Stimulated activated naive CD8-positive, alpha-beta T cell treated with anti-CD3 and anti-CD28 coated beads, Interleukin-15, Interleukin-2, amounts not matched to agents 100 U/mL and 50 U/mL, for 24 hours (primary cell): ENCODE measurements at places on chromosomes 2 and 18.
A peak's percentile ranks its signal among the peaks of the same experiment; 100 is the strongest.

GRCh38 chr2:234241656-234242458 is 191.4 kb downstream of the SPP2 start:
- DNase-seq: no peak

DNA sequence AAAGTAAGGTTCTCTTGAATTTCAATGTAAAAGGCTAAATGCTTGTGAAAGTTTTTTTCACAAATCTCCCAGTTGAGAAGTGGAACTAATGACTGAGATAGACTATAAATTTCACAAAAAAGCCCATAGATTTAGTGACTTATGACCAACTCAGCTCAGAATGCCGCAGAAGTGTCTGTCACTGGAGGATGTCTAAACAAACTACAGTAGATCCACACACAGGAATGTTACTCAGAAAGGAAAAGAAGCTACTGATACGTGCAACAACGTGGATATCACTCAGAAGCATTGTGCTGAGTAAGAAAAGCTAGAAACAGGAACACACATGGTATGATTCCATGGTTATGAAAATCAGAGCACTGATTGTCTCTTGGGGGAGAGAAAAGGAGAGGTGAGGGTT is 151.9 kb downstream of the DOCK10 start:
- DNase-seq: no peak

DNA sequence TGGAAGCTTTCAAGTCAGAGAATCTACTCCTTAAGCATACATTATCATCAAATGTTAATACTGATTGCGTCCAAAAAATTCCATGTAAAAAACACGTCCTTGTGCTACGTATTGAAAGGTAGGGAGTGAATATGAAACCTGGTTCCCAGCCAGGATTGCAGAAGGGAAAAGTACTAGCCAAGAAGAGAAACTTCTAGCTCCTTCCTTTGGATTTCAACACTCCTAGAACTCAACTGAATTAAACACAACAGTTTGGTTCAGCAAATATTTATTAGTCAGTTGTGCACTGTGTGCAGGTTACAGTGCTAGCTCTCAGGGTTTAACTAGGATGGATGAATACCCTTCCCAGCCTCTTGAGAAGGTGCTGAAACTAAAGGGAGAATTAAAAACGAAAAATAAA is 33.9 kb upstream of the FHL2 start:
- DNase-seq: no peak

DNA sequence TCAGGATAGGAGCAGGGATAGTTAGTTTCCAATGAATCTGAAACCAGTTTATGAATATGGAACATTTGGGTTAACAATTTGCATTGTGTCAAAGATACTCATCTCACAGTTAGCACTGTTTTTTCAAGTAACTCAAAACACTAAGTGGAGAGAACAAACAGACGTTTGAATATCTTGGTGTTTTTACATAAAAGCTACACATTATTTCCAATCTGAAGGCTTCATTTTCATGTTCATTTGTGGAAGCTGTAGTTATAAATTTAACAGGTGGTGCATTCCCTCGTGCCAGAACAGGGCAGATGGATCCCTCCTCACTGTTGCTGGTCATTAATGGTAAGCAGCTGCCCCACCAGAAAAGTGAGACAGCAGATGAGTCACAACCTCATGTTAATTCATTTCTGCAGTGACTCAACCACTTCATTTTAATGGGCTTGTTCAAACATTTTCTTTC is 286.9 kb downstream of the TMX3 start:
- DNase-seq: no peak

- DNase-seq: no peak
Observed at GRCh38 chr2:222088561-222088960, 210.2 kb downstream of the PAX3 start.

DNA sequence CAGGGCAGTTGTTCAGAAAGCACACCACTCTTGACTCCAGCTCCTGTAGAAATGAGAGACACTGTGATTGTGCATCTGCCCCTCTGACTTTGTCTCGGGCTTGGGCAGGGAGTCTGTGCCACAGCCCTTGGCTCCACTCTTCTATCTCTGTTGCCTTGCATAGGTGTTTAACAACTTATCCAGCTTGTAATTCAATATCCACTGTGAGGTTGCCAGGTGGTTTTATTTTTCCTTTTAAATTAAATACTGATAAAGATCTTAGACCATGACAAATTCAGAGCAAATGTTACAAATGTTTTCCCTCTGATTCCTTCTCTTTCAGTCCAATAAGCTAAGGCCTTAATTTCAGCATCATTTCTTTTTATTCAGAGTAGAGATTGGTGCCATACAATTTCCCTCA is 421.7 kb downstream of the STK39 start:
- DNase-seq: no peak

- DNase-seq: no peak
Observed at GRCh38 chr18:14930076-14930475, 182.1 kb downstream of the ANKRD30B start.

DNA sequence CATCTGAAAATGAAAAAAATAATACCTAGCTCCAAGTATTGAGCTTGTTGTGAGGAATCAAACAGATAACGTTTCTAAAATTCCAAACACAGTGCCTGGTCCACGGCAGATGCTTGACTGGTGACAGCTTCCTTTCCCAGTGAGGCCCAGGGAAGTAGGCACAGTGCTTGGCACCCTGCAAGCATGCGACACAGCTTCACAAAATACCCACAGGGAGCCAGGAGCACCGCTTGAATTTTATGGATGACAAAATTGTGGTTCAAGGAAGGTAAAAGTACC is 205.1 kb upstream of the TNP1 start:
- DNase-seq: no peak

GRCh38 chr2:145350011-145350410 is 830.1 kb upstream of the ZEB2 start:
- no peak for DNase-seq

GRCh38 chr2:34408100-34408499 is 809.0 kb upstream of the FAM98A start:
- DNase-seq: no peak

DNA sequence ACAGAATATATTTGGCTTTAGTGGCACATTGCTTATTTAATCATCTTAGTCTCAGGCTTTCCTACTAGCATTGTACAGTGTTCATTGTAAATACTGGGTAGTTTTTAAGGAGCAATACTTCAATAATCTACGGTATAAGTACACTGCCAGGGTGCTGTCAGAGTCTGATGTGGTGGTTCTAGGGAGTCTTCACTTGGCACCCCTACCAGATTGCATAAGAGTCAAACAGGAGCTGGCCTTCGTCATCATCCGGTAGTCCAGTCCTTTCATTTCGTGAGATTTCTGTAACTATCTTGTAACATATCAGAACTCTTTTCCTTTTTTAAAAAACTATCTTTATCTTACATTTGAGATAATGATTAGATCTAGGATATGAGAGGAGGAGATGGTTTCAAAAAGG is 91.1 kb downstream of the ZNF532 start:
- no peak for DNase-seq

- no peak for DNase-seq
Observed at GRCh38 chr18:2538236-2538635, 33.1 kb downstream of the METTL4 start.

DNA sequence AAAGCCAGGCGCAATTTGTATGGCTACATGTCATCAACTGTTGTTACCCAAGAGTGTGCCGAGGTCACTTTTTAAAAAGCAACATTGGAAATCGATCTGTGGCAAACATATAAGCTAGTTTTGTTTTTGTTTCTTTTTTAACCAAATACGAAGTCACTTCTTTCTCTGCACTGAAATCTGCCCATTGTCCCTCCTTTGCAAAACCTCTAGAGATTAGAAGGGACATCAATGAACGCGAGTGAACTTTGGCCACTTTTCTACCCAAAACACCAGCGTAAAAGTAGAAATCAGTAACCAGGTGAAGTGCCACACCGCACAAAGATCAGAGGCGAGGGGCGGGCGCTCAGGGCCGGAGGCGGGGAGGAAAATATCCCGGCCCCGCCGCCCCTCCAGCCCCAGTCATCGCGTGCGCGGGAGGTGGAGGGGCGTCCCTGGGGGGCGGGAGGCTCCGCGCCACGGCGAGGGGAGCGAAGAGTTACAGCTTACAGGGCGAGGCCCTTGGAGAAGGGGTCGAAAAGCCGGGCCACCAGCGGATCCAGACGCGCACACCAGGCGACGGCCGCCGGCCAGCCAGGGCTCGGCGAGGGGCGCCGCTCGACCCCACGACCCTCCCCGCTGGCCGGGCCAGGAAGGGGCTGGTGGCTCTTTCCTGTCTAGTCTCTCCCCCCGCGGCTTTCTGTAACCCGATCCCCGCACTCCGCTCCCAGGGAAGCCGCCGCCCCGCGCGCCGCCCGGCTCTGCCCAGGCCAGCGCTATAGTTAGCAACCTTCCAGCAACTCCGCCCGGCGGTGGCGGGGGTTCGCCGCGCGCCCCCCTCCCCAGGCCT is 993 bp downstream of the RBMS1 start:
- DNase-seq: peak; percentile 75

GRCh38 chr18:35522130-35522959 is 24.6 kb upstream of the INO80C start:
- DNase-seq: no peak

- DNase-seq: no peak
Observed at GRCh38 chr2:212032536-212033219, 505.9 kb downstream of the ERBB4 start.

GRCh38 chr2:150387586-150388288 is 99.7 kb downstream of the RND3 start:
- no peak for DNase-seq
